ENCODE measurements at places on chromosomes 7 and 10. TPM values are rescaled to one million over a fixed set of nuclear protein-coding genes. Genes with fewer than 3 reads are reported as not detected.

GCK gene
- 4.9 TPM for total RNA-seq

INSIG1 gene
- 40.0 TPM for total RNA-seq

SORBS1 gene
- total RNA-seq: 36.3 TPM

DNTT gene
- total RNA-seq: not detected

LEP gene
- not detected for total RNA-seq

RELN gene
- total RNA-seq: 0.02 TPM

GTPBP4 gene
- 89.2 TPM for total RNA-seq

ACBD7 gene
- total RNA-seq: 17.8 TPM

TMEM213 gene
- total RNA-seq: not detected

SHLD2 gene
- total RNA-seq: 32.4 TPM

PPP1R3C gene
- 1.7 TPM for total RNA-seq

STEAP1 gene
- 8.1 TPM for total RNA-seq

LRRD1 gene
- total RNA-seq: not detected

CLRN3 gene
- not detected for total RNA-seq

KCND2 gene
- 7.7 TPM for total RNA-seq

TRIM56 gene
- total RNA-seq: 18.8 TPM

CCDC172 gene
- 3.6 TPM for total RNA-seq

PRSS37 gene
- total RNA-seq: not detected

FXYD4 gene
- not detected for total RNA-seq

NAT16 gene
- 0.84 TPM for total RNA-seq

GNG11 gene
- total RNA-seq: 1.3 TPM

XRCC2 gene
- total RNA-seq: 34.0 TPM

ZNF32 gene
- 21.7 TPM for total RNA-seq

FGL2 gene
- total RNA-seq: not detected

SDHAF3 gene
- total RNA-seq: 31.3 TPM

KMT2C gene
- 40.3 TPM for total RNA-seq

RAPGEF5 gene
- 22.1 TPM for total RNA-seq

HOXA6 gene
- total RNA-seq: not detected

CRPPA gene
- 0.71 TPM for total RNA-seq

SORCS3 gene
- total RNA-seq: 0.82 TPM

PDZD7 gene
- 0.88 TPM for total RNA-seq

FAM221A gene
- total RNA-seq: 21.5 TPM

MMD2 gene
- total RNA-seq: not detected

CYP3A7 gene
- total RNA-seq: not detected

RTKN2 gene
- total RNA-seq: 22.1 TPM

ACHE gene
- 4.8 TPM for total RNA-seq

MAP3K8 gene
- total RNA-seq: 5.6 TPM

FFAR4 gene
- total RNA-seq: not detected

LDB1 gene
- total RNA-seq: 88.8 TPM

TEX36 gene
- not detected for total RNA-seq

GIMAP4 gene
- total RNA-seq: not detected

KIAA1549 gene
- total RNA-seq: 17.6 TPM

HOXA5 gene
- not detected for total RNA-seq

TMEM26 gene
- total RNA-seq: 1.9 TPM

LIPJ gene
- not detected for total RNA-seq

CALML5 gene
- not detected for total RNA-seq

CDH23 gene
- total RNA-seq: 1.9 TPM

JAKMIP3 gene
- 0.84 TPM for total RNA-seq

DHTKD1 gene
- 50.7 TPM for total RNA-seq

TRIM50 gene
- not detected for total RNA-seq

APBB1IP gene
- not detected for total RNA-seq

CALHM1 gene
- 0.34 TPM for total RNA-seq

TFEC gene
- not detected for total RNA-seq

CNTNAP2 gene
- 69.1 TPM for total RNA-seq

NPTX2 gene
- total RNA-seq: 14.0 TPM

Data from H1 (cell line).